ENCODE measurements at places on chromosomes 7 and 10.

- DNase-seq: no peak
Observed at GRCh38 chr7:36969376-36969775, 245.1 kb upstream of the AOAH start.

- DNase-seq: no peak
Observed at GRCh38 chr10:128540781-128541761, 414.8 kb upstream of the MKI67 start.

DNA sequence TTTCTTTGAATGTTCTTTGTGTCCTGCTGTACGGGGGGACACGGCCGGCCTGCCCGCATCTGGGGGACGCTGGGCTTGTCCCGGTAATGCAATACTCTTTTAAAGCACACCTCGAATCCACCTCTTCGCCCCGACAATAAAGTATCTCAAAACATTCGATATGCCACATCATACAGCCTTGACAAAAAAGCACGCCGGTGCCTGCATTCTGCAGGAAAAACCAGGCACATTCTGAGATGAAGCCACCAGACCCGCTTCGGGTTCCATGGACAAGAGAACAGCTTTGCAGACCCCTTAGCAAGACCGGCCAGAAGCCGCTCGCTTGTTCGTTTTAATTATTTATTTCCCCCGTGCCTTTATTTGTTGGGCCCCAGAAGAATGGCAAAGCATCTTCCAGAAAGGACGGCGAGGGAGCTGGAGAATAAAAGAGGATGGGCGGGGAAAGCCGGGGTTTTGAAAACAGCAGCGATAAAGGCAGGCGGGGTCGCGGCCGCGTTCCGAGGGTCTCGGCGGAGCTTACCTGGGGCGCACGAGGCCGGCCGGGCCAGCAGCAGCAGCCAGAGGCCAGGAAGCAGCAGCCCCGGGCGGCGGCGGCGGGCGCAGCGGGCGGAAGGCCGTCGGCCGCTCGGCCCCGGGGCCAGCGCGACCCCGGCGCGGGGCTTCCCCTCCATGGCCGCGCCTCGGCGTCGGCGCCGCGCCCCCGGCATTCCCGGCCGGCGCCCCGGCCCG is 462 bp downstream of the KIAA1549 start:
- DNase-seq: no peak

DNA sequence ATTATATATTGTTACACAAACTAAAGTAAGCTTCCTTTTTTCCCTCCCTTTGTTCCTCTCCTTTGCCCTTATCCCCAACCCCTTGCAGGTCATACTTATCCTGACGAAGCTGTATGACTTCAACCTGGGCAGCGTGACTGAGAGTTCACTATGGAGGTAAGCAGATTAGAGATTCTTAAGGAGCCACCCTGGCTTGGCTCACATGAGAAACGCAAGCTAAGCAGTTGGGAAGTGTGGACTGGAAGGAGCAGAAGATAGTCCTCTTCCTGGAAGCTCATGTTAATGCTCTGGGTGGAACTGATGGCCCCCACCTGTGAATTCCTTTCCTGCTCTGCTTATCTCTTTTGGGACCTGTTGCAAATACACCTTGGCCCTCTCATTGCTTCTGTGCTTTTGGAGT is 201.6 kb downstream of the SORCS3 start:
- no peak for DNase-seq

DNA sequence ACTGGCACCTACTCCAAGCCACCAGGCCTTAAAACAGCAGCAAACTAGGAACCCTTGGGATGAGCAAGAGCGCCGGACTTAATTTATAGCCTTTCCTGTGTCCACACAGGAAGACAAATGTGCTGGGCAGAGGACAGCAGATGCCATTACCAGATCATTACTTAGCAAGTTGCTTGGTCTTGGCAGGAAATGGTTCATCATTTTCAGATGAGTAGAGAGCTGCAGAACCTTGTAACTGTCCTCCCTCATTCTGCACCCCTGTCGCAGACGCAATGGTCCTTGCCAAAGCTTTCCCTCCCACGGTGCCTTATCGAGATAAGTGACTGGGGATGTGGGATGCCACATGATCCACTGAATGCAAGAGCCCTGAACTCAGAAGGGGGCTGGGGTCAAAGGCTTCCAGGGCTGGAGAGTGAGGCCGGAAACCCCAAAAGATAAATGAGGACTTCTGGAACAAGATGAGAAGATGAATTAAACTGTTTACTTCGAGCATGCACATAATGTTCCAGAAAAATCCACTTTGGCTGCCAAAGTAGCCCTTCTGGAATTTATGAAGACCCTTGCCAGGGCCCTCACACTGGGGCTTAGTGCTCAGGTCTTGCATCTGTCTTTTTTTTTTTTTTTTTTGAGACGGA is 145.6 kb upstream of the ZNF32 start:
- DNase-seq: no peak

- peak; percentile 83 for DNase-seq
Observed at GRCh38 chr7:32255036-32255435, 184.8 kb upstream of the PDE1C start.

DNA sequence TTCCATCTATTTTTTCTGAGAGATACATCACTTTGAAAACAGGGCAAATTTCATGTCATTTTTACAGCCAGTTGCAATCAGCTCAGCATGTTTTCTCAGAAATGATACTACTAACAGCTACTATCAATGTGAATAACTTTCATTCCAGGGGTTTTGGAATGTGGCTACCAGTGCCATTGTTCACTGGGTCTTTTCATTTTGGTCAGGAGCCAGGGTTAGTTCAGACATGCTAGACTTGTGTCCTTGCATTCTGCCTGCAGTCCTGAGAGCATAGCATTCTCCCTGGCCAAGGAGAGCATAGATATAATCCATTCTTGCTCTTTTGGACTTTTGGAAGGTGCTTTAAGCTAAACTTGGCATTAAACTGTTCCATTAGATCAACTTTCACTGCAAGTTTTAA is 160.9 kb upstream of the NEBL start:
- DNase-seq: no peak

- DNase-seq: no peak
Observed at GRCh38 chr7:289756-290553, at the start of gene FOXL3. Gene FOXL3 (plus strand): TSS chr7:290170. CDS start chr7:290170, 0 bp downstream.

DNA sequence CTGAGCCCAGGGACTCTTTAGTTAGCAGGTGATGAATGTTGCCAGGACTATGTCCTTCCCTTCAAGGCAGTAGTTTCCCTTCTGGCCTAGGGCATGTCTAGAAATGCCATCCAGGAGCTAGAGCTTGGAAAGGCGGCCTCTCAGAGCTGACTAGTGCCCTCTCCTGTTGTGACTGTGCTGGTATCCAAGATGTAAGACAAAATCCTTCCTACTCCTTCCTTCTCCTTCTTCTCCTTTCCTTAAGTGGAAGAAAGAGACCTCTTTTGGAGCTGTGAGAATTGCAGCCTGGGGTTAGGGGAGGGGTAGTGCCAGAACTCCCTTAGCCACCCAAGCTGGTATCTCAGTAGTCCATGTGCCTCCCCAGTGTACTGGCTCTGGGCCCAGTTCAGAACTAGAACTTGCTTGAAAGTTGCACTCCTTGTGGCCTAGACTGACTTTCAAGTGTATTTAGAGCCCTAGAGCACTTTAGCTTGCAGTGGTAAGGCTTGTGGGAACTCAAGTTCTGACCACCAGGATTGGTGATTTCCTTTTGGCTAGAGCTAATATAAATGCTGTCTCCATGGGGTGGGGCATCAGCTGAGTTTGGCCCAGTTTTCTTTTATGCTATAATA is 118.8 kb downstream of the NPSR1 start:
- DNase-seq: no peak

DNA sequence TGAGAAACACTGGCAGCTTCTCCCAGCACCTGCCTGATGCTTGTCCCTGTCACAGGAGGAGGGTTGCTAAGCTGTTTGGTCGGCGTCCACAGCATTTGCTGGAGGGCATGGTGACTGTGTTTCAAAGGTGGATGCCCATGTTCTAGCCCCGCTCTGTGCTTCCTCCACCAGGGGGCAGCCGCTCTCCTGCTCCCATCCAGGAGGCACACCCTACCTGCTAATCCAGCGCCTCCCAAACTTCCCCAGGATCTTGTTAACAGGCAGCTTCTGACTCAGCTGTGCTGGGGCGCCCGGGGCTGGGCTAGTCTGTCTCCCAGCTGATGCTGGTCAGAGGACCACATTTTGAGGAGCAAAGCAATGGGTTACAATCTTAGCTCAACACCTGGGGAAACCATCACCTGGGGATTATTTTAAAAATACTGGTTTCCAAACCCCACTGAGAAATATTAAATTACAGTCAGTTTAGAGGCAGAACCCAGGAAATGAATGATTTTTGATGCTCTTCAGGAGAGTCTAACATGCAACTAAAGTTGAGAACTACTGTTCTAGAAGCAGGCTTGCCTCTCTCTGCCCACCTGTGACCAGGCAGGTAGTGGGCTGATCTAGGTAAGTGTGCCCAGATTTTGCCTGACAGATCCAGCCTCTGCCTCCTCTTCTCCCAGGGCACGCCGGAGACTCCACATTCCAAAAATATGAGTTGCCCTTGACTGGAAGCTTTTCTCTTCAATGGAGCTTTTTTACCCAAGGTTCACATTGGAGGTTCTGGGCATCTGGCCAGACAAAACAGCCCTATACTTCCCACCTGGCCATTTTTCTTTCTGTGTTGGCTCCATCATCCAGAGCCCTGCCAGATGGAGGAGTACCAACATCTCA is 92.7 kb upstream of the GPR26 start:
- DNase-seq: no peak

DNA sequence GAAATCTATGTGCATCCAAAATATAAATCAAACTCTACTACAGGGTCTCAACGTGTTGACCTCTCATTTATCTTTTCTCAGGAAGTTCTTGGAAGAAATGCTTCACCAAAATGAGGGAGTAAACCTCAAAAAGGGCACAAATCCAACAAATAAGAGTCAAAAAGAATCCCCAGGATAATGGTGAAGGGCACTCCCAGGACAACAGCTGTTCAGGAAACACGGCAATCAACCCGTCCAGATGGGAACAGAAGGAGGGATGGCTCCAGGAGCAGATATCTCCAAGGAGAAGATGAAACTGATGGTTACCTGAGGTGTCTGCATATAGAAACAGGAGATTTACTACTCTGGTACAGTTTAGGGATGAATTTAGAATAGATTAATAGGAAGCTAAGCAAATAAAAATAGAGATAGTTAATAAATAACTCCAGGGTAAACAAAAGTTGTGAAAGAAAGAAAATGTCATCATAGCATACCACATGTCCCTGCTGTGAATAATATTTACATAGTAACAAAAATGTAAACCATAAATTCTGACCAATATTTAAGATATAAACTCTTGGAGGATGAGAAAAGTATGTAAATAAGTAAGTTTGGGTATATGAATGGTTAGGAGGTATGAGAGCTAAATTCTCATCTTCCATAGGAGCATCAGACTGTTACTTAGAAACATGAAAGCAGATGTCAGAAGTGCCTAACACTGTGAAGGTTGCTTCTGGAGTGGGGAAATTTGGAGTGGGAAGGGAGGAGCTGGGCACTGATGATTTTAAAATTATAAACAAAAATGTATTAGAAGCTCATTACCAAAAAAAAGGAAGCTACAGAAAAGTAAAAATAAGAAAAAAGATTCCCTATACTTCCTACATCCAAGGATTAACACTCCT is 237.5 kb upstream of the HPS1 start:
- DNase-seq: no peak

GRCh38 chr10:112213098-112213823 is 29.7 kb upstream of the GPAM start:
- no peak for DNase-seq

GRCh38 chr7:68376131-68376661 is 1222.1 kb upstream of the AUTS2 start:
- no peak for DNase-seq

DNA sequence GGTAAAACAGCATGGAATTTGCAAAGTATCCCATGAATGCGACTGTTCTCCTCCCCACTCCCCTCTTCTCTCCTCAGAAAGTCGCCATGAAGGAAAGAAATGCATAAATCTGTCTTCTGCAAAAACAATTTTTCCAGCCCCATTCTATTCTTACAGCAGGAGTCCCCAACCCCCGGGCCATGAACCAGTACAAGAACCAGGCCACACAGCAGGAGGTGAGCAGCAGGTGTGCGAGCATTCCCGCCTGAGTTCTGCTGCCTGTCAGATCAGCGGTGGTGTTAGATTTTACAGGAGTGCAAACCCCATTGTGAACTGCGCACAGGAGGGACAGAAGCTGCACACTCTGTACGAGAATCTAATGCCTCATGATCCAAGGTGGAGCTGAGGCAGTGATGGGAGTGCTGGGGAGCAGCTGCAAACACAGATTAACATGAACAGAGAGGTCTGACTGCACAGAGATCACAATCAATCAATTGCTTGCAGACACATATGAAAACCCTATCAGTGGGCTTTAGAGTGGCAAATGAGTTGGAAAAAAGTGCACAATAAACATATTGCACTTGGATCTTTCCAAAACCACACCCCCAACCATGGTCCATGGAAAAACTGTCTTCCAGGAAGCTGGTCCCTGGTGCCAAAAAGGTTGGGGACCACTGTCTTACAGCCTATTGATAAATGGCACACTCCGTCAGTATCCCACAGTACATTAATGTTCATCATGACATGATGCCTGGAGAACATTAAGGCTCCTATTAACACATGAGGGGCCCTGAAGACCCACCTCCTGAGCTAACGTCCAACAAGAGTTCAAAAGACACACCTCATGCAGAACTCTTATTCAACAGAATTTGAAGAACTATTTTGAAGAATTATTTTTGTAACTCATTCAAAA is 205.0 kb downstream of the PTPRN2 start:
- DNase-seq: no peak

GRCh38 chr7:70210200-70210935 is 612.1 kb downstream of the AUTS2 start:
- no peak for DNase-seq

- no peak for DNase-seq
Observed at GRCh38 chr7:16762177-16762576, 8.6 kb downstream of the TSPAN13 start.

DNA sequence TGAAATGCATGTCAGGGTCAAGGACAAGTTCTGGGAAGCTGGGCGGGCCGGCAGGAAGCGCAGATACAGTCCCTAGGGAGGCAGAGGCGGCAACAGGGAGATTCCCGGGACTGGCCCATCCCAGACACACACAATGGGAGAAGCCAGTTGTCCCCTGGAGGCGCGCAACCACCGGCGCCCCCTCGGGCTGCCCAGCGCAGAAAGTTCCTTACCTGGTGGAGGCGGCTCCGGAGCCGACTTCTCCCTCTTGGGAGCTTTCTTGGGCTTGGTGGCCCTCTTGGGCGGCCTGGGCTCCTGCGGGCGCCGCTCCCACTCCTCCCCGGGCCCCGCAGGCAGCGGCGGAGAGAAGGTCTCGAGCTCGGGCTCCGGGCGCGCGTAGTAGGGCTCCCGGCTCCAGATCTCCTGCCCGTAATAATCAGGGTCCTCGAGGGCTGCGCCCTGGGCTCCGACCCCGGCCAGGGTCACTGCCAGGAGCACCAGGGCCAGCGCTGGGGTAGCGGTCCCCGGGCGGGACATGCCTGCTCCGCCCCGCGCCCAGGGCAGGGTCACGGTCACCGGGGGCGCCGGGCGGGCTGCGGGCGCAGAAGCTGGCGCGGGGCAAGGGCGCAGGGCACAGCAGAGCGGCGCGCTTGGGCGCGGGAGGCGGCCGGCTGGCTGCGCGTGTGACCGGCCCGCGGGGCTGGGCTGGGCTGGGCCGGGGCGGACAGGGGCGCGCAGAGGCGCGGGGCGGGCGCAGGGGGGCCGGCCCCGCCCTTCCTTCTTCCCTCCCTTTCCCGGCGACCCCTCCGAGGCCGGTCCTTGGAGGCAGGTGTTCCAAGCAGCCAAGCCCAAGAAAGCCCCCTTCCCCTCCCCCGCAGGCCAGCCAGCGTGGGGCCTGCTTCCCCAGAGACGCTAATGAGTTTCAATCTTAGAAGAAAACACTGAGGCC is at the start of gene CPXM2:
Gene CPXM2 (minus strand): TSS at position 664 of the 928 bp plus-strand sequence. CDS start 148 bp downstream, at position 516.
- no peak for DNase-seq

- DNase-seq: no peak
Observed at GRCh38 chr7:13185139-13185538, 497.7 kb downstream of the ARL4A start.

GRCh38 chr10:132448248-132448731 is 51.3 kb downstream of the PWWP2B start:
- DNase-seq: no peak

- no peak for DNase-seq
Observed at GRCh38 chr7:1232103-1232466, 587 bp upstream of the UNCX start.

Data from retinal pigment epithelial cell (primary cell).